Activated CD4-positive, alpha-beta T cell treated with anti-CD3 and anti-CD28 coated beads, Interleukin-2, amount 50 U/mL, for 4 hours (primary cell): ENCODE measurements at places on chromosomes 5 and 9.

- DNase-seq, result no peak
Measured at GRCh38 chr5:37519304-37519703, 140.2 kb downstream of the WDR70 start.

DNA sequence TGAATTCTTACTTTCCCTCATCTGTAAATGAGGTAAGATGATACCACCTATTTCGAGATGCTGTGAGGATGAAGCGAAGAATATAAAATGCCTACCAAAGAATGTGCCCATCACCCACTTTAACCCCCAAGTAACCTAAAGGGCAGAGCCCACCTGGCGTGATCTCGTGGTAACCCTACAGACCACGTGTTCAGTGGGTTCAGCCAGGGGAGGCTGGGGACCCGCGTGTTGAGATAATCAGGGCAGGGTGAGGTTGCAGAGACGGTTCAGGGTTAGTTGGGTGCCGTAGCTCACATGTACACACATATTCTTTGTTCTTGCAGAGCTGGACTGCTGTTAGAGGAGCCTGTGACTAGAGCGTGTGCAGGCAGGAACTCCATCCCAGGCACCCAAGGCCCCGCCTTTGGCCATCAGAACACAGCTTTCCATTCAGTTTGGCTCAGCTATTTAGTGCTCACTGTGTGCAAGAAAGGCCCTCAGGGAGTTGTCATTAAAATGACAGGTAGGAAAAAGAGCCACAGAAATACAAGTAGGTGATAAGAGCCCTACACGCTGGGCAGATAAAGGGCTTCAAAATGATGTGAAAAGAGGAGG, 56.5 kb upstream of the HAND1 start:
- DNase-seq, result no peak

DNA sequence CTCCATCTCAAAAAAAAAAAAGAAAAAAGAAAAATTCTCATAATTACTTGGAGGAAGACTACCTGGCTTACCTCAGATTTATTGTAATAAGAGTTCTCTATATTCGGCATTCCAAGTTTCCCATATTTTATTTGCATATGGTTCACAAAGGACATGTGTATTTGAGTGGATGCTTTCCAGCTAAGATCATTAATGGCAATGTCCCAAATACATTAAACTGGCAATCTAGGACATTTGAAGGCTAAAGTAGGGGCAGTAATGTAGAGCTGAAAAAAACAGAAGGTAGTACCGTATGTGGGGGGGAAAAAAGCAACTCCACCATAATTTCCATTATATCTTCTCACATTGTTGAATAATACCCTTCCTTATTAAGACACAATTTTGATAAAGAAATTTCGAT, 4.9 kb downstream of the TUT7 start:
- no peak for DNase-seq

GRCh38 chr5:9655641-9656040, 25.5 kb upstream of the TAS2R1 start:
- no peak for DNase-seq

- DNase-seq, result no peak
Measured at GRCh38 chr5:56464935-56465768, 232.0 kb upstream of the ANKRD55 start.

DNA sequence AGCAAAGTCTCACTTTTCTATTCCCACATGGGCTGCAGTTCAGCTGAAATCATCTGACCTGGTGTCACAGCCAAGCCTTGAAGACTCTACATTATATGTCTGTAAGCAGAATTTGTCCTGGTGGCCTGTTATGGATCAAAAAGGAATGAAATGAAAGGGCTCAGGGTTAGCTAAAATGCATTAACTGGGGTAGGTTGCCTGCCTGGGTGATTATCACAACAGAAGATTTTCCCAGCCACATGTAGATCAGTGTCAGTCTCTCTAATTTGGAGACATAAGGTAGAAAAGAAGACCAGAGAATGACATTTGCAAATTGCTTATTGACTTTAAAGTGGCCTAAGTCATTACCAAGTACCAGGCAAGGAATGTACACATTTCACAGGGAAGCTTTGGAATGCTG, 289.0 kb downstream of the CAAP1 start:
- DNase-seq, result no peak

- DNase-seq, result no peak
Measured at GRCh38 chr5:627840-628239, 15.7 kb downstream of the CEP72 start.

DNA sequence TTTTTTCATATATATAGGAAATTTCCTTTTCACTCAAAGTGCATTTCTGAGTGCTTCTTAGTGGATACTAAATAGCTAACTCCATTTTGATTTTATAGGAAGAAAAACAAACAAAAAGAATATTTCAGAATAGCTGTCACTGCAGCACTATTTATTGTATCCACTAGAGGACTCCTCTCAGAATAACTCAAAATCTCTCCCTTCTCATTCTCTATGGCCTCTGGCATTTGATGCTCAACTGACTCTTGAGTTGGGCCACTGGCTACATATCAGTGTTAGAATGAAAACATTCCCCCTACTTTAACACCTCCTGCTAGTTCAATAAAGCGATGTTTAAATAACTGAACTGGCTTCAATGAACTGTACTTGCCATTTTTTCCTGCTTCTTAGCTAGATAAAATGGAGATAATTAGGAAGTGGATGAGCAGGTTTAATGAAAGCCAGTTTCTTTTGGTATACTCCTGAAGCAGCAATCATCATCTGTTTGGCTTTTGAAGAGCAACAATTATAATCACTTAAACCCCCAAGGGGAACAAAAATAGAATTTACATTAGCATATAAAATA, 16.6 kb upstream of the ELAVL2 start:
- DNase-seq, result no peak

GRCh38 chr5:178488696-178489095, 101.5 kb downstream of the COL23A1 start:
- DNase-seq, result no peak

DNA sequence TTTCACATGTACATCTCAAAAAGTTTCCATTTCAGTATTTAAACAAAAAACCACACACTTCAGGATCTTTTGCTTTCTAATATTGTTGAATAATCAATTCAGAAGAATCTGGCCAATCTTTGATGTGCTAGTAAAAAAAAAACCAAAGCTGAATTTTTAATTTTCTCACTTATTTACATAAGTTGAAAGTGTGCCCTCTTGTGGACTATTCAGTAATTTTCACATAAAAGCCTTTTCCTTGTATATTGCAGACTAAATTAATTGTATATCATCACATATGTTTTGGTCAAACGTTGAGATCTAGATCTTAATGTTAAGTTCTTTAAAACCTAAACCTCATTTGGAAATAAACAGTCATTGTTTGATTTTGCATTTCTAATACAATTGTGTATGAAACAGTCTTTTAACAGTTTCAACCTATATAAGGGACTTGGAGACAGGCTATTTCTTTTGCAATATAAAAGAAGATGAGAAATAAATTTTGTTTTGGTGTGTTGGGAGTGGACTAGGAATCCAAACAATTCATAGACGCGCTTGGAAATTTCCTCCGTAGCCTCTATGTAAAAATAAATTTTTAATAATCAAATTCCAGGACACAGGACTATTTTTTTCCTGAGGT, 68.1 kb downstream of the NIPBL start:
- no peak for DNase-seq

GRCh38 chr5:148482196-148482595, 98.4 kb downstream of the FBXO38 start:
- no peak for DNase-seq

DNA sequence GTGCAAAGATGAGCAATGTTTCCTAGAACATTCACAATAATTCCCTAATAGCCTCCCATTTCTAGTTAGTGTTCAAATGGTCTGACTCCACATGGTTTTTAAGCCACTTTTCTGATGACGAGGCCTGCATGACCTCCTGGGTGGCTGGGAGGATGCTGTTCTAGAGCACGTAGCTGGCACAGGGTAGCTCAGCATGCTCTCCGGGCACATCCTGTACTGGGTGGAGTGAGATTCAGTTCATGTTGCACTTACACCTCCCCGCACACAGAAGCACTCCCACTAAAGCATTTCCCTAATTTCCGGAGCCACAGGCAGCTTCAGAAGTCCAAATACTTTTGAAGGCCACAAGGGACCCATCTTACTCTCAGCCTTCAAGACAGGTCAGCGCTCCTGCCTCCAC, 159.8 kb upstream of the LHFPL2 start:
- DNase-seq, result no peak

GRCh38 chr5:59130431-59130830, 547.6 kb downstream of the RAB3C start:
- DNase-seq, result no peak

- DNase-seq, result no peak
Measured at GRCh38 chr5:41843456-41844370, 26.5 kb downstream of the OXCT1 start.

GRCh38 chr9:69297300-69297980, 27.6 kb upstream of the ENTREP1 start:
- DNase-seq, result no peak

- DNase-seq, result no peak
Measured at GRCh38 chr5:141363952-141364660, at the start of gene PCDHGA5. PCDHGA5 (plus strand) TSS chr5:141364162; CDS start chr5:141364331, 169 bp downstream.

DNA sequence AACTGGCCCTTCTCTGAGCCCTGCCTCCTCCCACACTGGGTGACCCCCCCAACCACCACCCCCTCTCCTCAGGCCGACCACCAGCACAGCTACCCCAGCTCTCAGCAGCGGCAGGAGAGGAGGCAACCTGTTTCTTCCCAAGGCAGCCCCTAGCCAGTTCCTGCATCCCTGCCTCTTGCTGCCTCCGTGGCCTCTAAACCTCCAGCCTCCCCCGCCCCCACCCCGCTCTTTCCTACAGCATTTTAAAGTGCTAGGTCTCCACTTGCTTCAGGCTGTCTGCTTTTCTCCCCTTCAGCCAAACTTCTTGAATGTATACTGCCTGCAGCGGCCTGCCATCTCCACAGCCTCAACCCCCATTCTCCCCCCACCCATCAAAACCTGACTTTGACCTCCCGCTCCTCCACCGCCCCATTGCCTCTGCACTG, 135.6 kb downstream of the DAB2IP start:
- DNase-seq, result no peak

GRCh38 chr5:119290161-119290569, 65.7 kb upstream of the TNFAIP8 start:
- DNase-seq, result no peak

GRCh38 chr5:14574891-14575508, 6.6 kb upstream of the OTULINL start:
- no peak for DNase-seq

GRCh38 chr5:177456976-177457851, 10.6 kb downstream of the PRR7 start:
- DNase-seq, result no peak

DNA sequence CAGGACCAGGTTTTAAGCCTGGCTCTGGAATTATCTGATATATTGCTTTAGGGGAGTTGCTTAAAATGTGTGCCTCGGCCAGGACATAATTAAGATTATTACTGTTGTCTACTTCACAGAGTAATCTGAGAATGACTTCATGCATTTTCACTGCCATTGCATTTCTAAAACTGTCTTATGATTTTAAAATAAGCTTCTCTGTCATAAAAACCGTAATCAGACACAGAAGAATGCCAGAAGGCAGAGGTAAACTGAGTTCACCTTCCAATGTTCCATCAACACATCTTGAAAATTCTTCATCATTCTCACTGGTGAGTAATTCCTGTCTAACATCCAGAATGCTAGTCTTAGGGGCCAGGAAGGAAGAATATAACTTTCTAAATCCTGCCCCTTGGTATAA, 47.1 kb downstream of the ISOC1 start:
- DNase-seq, result no peak

GRCh38 chr9:120886490-120886967, 9.5 kb upstream of the PHF19 start:
- DNase-seq, result no peak

DNA sequence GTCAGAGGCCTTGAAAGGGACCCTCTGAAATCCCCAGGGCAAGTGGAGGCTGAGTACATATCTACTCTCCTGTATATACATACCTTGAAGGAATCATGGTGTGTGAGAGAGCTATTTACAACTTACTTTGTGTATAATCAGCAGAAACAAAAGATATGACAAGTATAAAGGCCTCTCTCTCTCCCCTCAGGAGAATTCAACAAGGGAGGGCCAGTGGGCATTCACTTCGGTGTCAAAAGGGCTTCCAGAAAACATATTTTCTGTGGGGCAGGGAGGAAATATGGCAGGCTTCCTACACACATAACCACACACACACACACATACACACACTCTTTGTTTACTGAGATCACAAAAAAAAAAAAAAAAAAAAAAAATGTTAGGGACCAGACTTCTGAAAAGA, 181.7 kb downstream of the BNC2 start:
- DNase-seq, result no peak

DNA sequence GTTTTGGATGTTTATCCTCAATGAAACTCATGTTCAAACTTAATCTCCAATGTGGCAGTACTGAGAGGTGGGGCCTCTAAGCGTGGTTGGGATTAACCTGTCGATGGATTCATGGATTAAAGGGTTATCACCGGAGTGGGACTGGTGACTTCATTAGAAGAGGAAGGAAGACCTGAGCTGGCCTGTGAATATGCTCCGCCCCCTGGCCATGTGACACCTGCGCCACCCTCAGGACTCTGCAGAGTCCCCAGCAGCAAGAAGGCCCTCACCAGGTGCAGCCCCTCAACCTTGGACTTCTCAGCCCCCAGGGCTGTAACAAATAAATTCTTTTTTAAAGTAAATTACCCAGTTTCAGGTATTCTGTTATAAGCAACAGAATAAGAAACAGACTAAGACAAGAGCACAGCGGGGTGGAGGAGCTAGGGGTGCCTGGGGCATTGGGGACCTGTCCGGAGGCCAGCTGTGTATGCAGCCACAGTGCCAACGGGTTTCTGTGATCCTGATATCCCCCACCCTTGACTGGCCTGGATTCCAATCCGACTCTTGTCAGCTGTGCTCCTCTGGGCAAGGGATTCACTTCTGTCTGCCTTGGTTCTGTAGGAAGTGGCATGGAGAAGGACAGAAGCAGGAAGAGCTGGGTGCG, 3.2 kb upstream of the MAPK9 start:
- DNase-seq, result no peak

DNA sequence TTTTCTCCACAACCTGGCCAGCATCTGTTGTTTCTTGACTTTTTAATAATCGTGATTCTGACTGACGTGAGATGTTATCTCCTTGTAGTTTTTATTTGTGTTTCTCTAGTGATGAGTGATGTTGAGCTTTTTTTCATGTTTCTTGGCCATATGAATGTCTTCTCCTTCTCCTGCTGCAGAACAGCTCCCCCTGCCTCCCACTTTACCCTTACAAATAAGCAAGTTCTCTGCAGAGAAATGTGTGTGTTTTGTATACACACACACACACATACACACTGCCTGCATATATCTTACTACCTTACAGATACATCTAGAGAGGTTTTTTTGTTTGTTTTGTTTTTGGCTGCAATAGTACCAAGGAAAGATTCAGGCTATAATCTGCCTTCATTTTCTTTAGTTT, 88.7 kb upstream of the PHF24 start:
- DNase-seq, result no peak

DNA sequence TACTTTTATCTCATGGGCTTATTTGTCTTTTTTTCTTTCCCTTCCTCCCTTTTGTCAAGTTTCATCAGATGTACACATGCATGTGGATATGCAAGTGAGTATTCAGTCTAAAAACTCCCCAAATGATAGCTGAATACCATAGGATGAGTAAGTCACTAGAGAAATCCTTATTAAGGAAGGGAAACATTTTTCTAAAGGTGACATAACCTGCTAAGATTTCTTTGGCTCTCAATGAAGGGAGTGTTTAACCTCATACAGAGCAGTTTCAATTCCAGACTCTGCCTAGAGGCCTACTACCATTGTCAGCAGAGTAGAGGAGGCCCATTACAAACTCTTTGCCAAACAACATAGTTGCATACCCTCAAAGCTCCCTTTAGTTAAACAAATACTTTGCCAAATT, 192.4 kb downstream of the ARHGEF28 start:
- DNase-seq, result no peak

- DNase-seq, result no peak
Measured at GRCh38 chr5:131068076-131068475, 97.0 kb downstream of the HINT1 start.
